Left lung (tissue), 14 donors: ENCODE measurements at places on chromosomes 4 and X. TPM values are rescaled to one million over a fixed set of nuclear protein-coding genes. Genes with fewer than 3 reads are reported as not detected.

Gene CXCL9
- polyA plus RNA-seq, result 1.1 TPM

Gene EDA
- polyA plus RNA-seq, result 4.3 TPM

Gene GBA3
- polyA plus RNA-seq, result not detected

Gene FAM47B
- not detected for polyA plus RNA-seq

Gene IL15
- polyA plus RNA-seq, result 1.1 TPM

Gene NXF3
- 0.46 TPM for polyA plus RNA-seq

Gene SRP72
- polyA plus RNA-seq, result 113 TPM

Gene IL13RA2
- polyA plus RNA-seq, result 0.51 TPM

DNA sequence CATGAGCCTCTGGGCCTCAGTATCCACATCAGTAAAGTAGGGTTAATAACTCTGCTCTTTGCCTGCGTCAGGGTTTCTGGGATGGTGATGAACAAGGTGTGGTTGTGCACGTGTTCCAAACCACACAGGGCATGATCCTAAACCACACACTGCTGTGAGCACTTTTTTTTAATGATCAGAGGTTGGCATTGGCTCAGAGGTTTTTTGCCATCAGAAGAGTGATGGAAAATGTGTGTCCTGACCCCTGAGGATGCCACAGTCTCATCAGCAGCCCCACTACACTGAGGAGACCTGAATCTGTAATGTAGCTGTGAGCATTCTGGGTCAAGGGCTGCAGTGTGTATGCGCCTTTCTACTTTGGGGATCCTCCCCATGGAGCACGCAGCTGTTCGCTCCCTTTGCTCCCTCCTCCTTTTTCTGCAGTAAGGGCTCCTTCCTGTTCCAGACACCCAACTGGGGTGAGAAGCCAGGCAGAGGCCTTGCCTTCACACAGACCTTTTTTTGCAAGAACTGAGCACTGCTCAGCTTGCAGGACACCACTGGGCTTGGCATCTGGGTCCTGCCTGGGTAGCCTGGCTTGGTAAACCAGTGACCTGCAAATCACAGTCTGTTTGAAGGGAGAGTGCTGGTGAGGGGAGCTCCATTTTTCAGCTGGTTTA, 87.5 kb downstream of the MAMLD1 start:
- H3K4me1 ChIP-seq, result no peaks in the 10 kb centered on the region
- H3K4me3 ChIP-seq, result no peak overlapping the region
- H3K36me3 ChIP-seq, result no peaks in the 10 kb centered on the region
- no peak overlapping the region for H3K27ac ChIP-seq

DNA sequence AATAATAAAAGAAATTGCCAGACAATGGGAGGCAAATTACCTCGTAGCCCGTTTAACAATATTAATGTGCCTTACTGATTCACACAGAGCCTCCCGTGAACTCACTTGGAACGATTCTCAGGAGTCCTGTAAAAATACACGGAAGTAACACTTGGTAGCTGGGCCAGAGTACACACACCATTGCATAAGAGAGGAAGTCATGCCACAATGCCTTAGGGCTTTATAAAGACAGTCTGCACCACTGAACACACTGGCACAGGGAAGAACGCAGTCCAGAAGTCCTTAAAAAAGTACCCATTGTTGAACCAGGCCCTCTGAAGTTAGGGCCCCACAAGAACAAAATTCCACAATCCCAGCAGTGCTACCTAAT, 15.1 kb downstream of the SLC2A9 start:
- peak overlapping the region; percentile 77 for H3K27ac ChIP-seq
- no peaks in the 10 kb centered on the region for H3K27me3 ChIP-seq
- H3K4me1 ChIP-seq, result peaks cover 32% of the 10 kb centered on the region
- no peak overlapping the region for H3K4me3 ChIP-seq

DNA sequence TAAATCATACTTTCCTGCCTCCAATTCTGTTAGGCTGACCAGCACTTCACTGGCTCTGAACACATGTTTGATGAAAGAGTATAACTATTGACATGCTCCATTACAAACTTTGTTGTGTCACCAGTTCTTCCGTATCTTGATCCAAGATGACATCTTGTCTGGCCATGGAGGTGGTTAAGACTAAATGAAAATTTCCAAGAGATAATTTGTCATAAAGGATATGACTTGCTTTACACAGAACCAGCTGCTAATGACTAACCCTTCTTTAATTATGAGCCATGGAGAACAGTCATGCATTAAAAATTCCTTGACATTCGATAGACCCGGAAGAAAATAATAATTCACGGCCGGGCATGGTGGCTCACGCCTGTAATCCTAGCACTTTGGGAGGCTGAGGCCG, 17.7 kb upstream of the N4BP2 start:
- H3K4me1 ChIP-seq, result no peaks in the 10 kb centered on the region
- H3K27ac ChIP-seq, result no peak overlapping the region
- no peaks in the 10 kb centered on the region for H3K27me3 ChIP-seq
- no peak for DNase-seq
- H3K36me3 ChIP-seq, result no peaks in the 10 kb centered on the region

DNA sequence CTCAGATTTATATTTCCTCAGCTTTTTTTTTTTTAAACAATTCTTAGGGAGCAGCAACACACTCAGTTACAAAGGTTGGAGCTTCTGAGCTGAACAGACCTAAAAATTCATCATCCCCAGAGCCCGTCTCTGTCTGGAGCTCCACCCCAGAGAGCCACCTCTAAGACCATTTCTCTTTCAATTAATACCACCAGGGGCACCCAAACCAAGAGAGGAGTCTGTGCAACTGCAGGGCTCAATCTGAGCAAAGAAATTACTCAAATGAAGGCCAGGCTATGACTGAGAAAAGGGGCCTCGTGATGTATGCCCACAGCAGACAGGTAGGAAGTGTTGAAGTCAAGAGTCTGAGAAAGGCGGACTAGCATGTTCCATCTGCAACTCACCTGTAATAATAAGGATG, 95.5 kb downstream of the C4orf51 start:
- H3K27me3 ChIP-seq, result no peaks in the 10 kb centered on the region
- no peaks in the 10 kb centered on the region for H3K36me3 ChIP-seq
- no peak for DNase-seq
- no peak overlapping the region for H3K4me3 ChIP-seq

DNA sequence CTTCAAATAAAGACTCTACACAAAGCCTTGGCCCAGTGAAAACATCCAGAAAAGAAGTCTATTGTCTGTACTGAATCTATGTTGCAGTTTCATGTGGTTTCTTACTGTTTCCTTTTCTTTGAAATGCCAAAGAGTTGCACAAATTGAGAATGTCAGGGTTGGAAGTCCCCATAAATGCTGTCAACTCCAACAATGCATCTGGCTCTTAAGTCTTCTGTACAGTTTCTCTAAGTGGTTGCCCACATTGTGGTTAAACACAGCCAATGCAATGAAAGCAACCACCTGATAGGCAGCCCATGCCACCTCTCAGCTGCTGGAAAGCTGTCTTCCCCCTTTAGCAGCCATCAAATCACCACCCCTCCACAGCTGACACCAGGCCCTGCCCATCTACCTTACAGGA, 67.2 kb upstream of the C1GALT1C1 start:
- H3K27ac ChIP-seq, result no peak overlapping the region
- no peaks in the 10 kb centered on the region for H3K36me3 ChIP-seq
- no peaks in the 10 kb centered on the region for H3K27me3 ChIP-seq
- H3K4me3 ChIP-seq, result no peak overlapping the region

GRCh38 chrX:105120463-105120862, 100.0 kb downstream of the TEX13A start:
- H3K36me3 ChIP-seq, result no peaks in the 10 kb centered on the region
- H3K4me1 ChIP-seq, result no peaks in the 10 kb centered on the region
- no peak overlapping the region for H3K27ac ChIP-seq
- H3K4me3 ChIP-seq, result no peak overlapping the region
- DNase-seq, result no peak

- H3K4me1 ChIP-seq, result no peaks in the 10 kb centered on the region
- H3K27ac ChIP-seq, result no peak overlapping the region
- H3K36me3 ChIP-seq, result no peaks in the 10 kb centered on the region
- no peaks in the 10 kb centered on the region for H3K27me3 ChIP-seq
- DNase-seq, result peak; percentile 85
- no peak overlapping the region for H3K4me3 ChIP-seq
These were observed 145.7 kb upstream of the NUDT6 start for GRCh38 chr4:123068081-123068480.

DNA sequence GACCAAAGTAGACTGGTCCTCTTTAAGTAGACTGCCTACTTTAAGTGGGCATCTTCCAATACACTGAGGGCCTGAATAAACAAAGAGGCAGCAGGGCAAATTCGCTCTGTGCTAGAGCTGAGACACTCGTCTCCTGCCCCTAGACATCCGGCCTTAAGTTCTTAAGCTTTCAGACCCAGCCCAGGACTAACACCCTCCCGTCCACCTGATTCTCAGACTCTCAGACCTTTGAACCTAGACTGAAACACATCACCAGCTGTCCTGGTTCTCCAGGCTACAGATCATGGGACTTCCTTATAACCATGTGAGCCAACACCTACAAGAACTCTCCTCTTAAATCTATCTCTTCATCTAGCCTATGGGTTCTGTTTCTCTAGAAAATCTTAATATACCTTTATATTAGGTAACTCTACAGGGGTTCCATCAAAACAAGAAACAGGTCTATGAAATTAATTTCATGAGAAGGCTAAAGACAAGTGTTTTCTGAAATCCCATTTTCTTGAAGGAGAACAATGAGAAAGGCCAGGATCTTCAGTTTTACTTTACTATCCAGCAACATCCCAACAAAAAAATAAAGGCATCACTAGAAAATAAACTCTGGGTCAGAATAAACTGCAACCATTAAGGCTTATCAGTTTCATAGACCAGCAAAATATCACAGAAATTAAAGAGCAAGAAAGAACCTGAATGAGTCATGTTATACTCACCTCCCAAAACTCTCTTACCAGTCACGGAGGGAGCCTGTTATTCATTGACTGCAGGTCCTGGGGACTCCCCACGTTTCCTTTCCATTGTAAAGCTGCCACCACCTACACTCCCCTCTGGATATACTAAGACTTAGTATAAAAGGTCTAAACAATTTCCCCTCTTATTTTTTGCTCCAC, 14.8 kb downstream of the ADGRA3 start:
- H3K36me3 ChIP-seq, result no peaks in the 10 kb centered on the region
- DNase-seq, result no peak
- no peaks in the 10 kb centered on the region for H3K27me3 ChIP-seq
- no peak overlapping the region for H3K27ac ChIP-seq

DNA sequence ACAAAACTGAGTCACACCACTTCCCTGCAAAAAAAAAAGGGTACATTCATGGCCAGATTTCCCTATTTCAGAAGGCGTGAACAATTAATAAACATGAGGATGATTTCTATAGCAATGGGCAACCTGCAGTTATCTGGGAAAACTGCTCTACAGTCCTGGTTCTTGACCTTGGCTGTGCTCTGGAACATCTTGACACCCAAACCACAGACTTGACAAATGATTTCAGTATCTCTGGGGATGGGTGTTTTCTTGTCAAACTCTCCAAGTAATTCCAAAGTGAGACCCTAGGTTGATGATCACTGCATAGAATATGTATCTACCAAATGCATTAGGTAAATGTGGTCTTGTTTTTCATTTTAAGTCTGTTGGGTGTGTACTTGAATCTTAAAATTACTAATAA, 2.0 kb downstream of the DAPP1 start:
- no peaks in the 10 kb centered on the region for H3K27me3 ChIP-seq
- H3K36me3 ChIP-seq, result no peaks in the 10 kb centered on the region
- peak overlapping the region; percentile 84 for H3K27ac ChIP-seq
- no peak overlapping the region for H3K4me3 ChIP-seq
- DNase-seq, result no peak
- H3K4me1 ChIP-seq, result no peaks in the 10 kb centered on the region

GRCh38 chrX:47209508-47210238, 8.8 kb upstream of the CDK16 start:
- H3K27ac ChIP-seq, result no peak overlapping the region
- peaks cover 98% of the 10 kb centered on the region for H3K36me3 ChIP-seq

DNA sequence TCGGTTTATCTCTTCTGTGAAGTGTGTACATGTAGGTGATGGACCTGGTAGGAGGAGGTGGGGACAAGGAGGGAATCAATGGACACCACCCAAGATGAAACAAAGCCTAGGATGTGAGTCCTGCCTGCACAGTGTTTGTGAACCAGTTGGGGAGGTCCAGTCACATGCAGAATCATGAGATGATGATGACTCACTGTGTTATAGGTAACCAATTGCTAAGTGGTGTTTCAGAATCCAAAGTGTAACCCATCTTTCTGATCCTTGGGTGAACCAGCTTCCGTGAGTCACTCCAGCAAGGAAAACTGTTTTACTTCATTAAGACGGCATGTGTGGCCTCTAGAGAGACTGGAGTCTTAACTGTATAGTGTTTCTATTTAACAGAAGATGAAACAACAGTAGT, 57.9 kb upstream of the HPF1 start:
- H3K27ac ChIP-seq, result no peak overlapping the region
- no peaks in the 10 kb centered on the region for H3K4me1 ChIP-seq
- no peaks in the 10 kb centered on the region for H3K36me3 ChIP-seq
- no peaks in the 10 kb centered on the region for H3K27me3 ChIP-seq
- no peak overlapping the region for H3K4me3 ChIP-seq

GRCh38 chrX:10519278-10519677, 101.1 kb downstream of the MID1 start:
- no peaks in the 10 kb centered on the region for H3K27me3 ChIP-seq
- no peak overlapping the region for H3K27ac ChIP-seq
- no peaks in the 10 kb centered on the region for H3K4me1 ChIP-seq
- no peak for DNase-seq

DNA sequence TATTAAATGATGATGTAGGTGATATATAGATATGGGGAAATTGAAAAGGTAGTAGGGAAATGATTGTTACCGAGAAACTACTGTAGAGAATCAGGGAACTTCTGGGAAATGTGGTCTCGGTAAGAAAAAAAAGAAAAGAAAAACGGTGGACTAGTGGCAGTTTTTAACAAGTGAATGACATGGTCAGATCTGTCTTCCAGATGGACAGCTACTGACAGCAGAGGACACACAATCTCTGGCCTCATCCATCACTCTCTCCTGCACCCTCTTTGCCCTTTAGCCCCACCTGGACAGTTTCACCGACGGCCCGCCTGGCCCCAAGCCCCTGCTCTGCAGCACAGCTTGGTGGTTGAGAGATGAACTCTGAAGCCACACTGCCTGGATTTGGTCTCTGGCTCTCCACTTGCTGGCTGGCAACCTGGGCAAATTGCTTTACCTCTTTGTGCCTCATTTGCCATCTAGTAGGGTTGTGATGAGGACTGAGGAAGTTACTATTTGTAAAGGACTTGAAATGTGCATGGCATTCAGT, 23.4 kb downstream of the RBM47 start:
- no peaks in the 10 kb centered on the region for H3K27me3 ChIP-seq
- DNase-seq, result no peak
- H3K4me3 ChIP-seq, result no peak overlapping the region
- H3K36me3 ChIP-seq, result no peaks in the 10 kb centered on the region
- peak overlapping the region; percentile 13 for H3K27ac ChIP-seq

GRCh38 chr4:138039010-138039409, 203.1 kb downstream of the SLC7A11 start:
- DNase-seq, result no peak
- H3K27me3 ChIP-seq, result no peaks in the 10 kb centered on the region
- H3K36me3 ChIP-seq, result no peaks in the 10 kb centered on the region
- H3K4me3 ChIP-seq, result no peak overlapping the region

GRCh38 chr4:124017185-124017785, 620.7 kb downstream of the SPRY1 start:
- H3K27me3 ChIP-seq, result no peaks in the 10 kb centered on the region
- no peak overlapping the region for H3K27ac ChIP-seq
- no peaks in the 10 kb centered on the region for H3K36me3 ChIP-seq
- DNase-seq, result no peak
- peaks cover 16% of the 10 kb centered on the region for H3K4me1 ChIP-seq
